Transverse colon (tissue), 4 donors: ENCODE measurements at places on chromosomes 7 and 10. TPM values are rescaled to one million over a fixed set of nuclear protein-coding genes. Genes with fewer than 3 reads are reported as not detected.
A peak's percentile ranks its signal among the peaks of the same experiment; 100 is the strongest.

ZPBP gene
- total RNA-seq, result not detected

STEAP4 gene
- total RNA-seq, result 3.8 TPM

CADPS2 gene
- total RNA-seq, result 15.2 TPM

SKIDA1 gene
- not detected for total RNA-seq

EN2 gene
- total RNA-seq, result not detected

NCF1 gene
- total RNA-seq, result 8.1 TPM

GPRIN2 gene
- 56.1 TPM for total RNA-seq

GRCh38 chr10:28503114-28503513 lies 29.8 kb upstream of the WAC start:
- H3K4me3 ChIP-seq, result no peak overlapping the region
- no peaks in the 10 kb centered on the region for H3K27me3 ChIP-seq
- peak; percentile 83 for DNase-seq
